NCI-H2171 treated with DMSO at 0.1 percent for 48 hours (cell line): ENCODE measurements at places on chromosomes 11 and 22.

DNA sequence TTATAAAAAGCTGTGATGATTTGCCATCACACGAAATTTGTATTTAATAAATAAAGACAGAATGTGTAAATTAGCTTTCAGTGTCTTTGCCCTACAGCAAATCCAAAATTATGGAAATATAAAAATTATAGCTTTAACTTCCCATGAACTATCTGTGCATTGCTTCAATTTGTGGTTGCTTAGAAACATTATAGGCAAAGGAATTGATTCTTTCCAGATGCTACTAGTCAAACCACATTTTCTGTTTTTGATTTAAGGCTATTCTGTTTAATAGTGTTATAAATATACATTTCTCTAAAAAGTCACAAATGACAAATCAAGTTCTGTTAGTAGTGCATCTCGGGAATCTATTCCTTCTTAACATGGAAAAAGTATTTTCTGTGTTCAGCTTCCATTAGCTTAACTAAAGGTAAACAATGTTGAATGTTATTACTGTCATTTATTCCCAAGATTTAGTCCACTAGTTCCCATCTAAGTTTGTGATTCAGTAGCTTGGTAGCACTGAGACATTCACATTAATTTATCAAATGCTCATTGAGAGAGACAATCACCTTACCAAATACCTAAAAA lies 1086.3 kb upstream of the CCDC90B start:
- DNase-seq = no peak

DNA sequence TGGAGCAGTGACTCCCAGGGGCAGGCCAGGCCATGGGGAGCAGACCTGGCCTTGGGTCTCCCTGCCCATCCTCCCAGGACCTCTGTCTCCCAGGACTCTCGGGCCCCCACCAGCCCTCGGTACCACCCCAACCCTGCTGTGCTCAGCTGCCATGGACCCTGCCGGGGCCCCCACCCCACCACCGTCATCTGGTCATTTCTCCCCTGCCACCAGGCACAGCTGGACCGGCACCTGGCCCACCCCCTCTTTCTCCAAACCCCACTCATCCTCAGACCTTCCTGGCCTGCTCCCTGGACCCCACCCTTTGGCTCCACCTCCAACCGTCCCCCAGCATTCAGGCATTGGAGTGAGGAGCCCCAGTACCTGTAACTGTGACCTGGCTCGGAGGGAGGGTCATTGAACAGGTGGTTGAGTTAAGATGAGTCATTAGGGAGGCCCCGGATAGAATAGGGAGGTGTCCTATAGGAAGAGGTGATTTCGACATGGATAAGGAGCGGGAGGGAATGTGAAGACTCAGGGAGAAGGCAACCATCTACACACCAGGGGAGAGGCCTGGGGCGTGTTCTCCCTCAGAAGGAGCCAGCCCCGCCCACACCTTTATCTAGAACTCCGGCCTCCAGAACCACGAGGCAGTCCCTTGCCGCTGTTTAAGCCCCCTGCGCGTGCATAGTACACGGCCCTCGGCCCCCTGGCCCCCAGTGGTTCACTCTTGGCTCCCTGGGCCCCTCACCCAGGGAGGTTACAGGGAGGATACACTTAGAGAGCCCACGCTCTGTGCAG lies 1395.9 kb downstream of the BRD1 start:
- DNase-seq = no peak

- no peak for DNase-seq
These were observed 40.7 kb upstream of the POU2AF1 start for GRCh38 chr11:111419641-111420327.

DNA sequence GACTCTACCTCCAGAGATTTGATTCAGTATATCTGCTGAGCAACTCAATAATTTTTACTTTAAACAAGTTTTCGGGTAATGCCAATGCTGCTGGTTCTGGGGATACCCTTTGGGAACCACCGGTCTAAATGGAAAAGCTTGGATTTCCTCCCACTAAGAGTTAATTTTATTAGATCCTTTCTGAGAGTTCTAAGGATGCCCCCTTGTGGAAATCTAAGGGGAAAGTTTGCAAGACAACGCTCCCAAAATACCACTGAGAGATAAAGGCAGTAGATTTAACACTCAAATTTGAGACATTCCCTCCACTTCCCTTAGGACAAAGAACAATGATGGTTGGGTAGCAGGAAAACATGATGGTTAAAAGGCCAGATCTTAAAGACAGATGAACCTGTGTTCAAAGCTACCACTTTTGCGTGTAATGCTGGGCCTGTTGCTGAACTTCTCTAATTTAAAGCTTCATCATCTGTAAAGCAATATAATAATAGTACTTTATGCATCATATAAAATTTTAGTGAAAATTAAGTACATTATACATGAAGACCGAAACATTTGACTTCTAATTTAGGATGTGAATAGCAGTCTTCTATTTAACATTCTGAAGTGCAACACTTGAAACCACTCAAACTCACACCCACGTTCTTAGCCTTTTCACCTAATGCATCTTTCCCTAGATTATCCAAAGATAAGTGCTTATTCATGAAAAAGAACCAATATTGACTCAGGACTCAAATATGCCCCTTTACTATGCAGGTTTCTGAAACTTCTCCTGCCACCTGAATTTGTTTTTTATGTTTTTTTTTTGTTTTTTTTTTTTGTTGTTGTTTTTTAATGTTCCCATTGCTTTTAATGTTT lies 110.1 kb upstream of the LUZP2 start:
- DNase-seq = peak; percentile 81

GRCh38 chr11:130449310-130449990 lies 1.0 kb downstream of the ADAMTS15 start:
- DNase-seq = no peak

DNA sequence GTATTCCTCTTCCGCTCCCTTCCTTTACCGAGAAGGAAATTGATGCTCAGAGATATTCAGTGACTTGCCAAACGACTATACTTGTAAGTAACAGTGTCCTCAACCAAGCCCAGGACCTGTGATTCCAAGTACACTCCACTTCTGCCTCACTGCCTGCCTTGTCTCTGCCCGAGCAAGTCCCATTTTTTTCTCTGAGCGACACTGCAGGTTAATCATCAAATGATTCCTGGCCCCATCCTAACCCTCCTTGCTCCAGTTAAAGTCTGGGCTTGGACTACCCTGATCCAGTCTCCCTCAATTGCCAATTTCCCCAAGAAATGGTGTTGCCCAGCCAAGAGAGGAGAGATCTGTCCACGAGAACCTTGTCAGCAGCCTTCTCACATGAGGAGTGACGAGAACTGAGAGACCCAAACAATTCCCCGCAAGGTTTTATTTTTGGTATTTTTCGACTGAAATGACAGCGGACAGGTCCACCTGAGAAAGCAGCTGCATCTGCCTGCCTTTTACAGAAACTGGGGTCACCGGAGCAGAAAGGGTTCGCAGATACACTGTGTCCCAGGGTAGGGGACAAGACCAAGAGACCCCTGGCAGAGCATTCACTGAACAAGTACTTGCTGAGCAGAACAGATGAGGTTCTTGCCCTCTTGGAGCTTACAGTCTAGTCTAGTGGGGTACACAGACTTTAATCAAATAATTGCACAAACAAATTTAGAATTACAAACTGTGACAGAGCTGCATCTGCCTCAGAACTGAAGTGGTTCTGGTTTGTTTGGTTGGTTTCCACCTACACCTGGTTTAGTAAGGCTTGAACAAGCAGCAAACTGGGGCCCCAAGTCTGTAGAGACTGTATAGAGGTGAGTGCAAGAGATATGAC lies 11.4 kb downstream of the POU2AF1 start:
- peak; percentile 55 for DNase-seq

DNA sequence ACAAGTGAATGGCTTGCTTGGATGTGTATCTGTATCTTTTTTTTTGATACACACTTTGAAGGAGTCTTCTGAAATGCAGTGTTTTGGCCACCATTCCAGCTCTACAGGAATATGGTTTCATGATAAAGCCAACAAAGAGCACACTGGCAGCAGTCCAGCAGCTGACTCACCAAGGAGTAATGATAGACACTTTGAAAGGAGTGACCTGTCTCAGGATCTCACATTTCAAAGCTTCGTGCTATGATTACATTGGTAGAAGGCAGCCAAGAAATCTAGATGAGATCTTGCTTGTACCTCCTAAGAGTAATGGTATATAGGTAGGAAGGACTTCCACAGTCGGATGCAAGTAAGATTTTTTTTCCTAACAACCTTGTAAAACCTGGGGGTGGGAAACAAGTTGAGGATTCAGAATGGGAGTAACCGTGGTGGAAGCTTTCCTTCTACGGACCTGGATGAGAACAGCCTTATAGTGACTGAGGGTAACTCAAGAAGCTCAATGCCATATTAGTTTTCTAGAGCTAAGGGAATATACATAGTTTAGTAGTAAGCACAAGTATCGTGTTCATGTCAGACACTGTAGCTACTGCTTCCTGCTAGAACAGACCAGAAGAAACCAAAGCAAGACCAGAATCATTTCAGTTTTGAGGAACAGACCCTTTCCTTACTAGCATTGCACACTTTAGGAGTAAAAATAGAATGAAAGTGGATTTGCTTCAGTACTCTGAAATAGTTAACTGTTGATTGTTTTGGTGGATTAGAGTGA lies 25.0 kb downstream of the MTMR3 start:
- peak; percentile 88 for DNase-seq

DNA sequence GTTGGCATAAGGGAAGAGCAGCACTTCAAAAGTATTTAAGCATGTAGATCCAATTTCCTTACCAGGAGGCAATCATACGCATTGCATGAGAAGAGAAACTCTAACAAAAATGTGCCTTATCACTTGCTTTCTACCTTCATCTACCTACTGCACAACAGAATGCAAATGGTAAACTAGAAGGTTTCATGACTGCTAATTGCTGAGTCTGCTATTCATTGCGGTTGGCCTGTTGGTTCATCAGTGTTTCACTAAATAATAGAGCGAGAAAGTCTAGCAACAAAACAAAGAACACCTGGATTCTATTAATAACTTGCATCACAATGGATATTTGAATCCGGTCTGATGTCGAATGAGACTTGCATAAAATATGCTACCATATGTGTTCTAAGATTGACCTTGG lies 229.0 kb downstream of the OPCML start:
- no peak for DNase-seq

DNA sequence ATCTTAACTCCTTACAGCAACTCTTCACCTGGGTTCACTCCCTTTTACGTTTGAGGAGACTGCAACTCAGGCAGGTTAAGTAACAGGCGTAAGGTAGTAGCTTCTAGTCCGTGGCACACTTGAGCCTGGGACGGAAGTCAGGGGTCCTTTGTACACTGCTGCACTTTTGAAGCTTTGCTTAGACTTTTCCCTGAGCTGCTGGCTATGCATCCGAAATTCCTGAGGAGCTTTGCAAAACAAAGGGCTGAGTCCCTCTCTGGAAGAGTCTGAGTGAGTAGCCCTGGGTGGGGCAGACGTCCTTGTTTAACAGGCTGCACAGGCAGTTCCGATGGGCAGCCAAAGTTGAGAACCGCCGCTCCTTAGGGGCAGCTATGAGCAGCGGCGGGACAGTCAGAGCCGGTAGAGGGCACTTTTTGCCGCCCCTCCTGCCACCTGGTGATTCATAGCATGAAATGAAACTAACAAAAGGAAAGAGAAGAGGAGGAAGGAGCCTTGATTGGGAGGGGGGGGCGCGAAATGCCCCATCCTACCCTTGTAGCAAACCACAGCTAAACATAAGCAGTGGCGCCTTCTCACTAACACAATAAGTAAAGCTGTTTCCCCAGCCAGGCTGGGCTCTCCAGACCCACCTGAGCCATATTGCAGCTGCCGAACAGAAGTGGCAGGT lies 1.4 kb downstream of the TMEM109 start:
- DNase-seq = no peak

- no peak for DNase-seq
These were observed 11.9 kb downstream of the TMEM121B start for GRCh38 chr22:17109113-17109865.

- no peak for DNase-seq
These were observed 7.3 kb downstream of the APBB1 start for GRCh38 chr11:6411594-6412031.

GRCh38 chr11:109073032-109073822 lies 348.8 kb upstream of the C11orf87 start:
- DNase-seq = no peak

DNA sequence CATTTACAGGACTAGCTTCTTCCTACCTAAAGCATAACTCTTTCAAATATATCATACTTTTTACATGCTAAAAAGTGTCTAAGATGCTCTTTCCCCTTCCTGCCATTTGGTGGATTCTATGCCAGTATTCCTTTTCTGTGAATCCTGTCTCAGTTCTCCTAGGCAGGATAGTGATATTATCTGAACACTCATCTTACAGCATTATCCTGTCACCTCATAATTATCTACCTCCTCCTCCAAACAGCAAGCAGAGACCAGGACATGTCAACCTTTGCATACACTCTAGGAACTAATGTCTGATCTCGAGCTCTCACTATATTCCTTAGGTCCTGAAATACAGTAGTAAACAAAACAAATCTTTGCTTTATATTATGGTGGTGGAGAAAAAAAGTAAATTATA lies 275.5 kb downstream of the FAM181B start:
- no peak for DNase-seq
